ENCODE measurements at places on chromosomes 2 and 18. TPM values are rescaled to one million over a fixed set of nuclear protein-coding genes. Genes with fewer than 3 reads are reported as not detected.

DGUOK gene
- 70.1 TPM for total RNA-seq

MRPL33 gene
- 27.4 TPM for total RNA-seq

ANKRD23 gene
- total RNA-seq: 6.1 TPM

GREB1L gene
- not detected for total RNA-seq

CGREF1 gene
- 0.31 TPM for total RNA-seq

CACNB4 gene
- total RNA-seq: 0.86 TPM

STEAP3 gene
- 1.1 TPM for total RNA-seq

RNF125 gene
- 3.1 TPM for total RNA-seq

DNA sequence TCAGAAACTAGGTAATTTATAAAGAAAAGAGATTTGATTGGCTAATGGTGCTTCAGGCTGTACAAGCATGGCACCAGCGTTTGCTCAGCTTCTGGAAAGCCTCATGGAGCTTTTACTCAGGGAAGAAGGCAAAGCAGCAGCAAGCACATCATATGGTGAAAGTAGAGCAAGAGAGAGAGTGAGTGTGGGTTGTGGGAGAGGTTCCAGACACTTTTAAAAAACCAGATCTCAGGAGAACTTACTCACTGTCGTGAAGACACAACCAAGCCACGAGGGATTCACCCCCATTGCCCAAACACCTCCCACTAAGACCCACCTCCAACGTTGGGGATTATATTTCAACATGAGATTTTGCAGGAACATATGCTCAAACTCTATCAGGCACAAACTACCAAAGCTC, 554.6 kb upstream of the TNP1 start:
- no peak for DNase-seq
- H3K27me3 ChIP-seq: peaks cover 4% of the 10 kb centered on the region
- H3K4me3 ChIP-seq: no peak overlapping the region

GRCh38 chr2:147137711-147138110, 707.1 kb upstream of the ACVR2A start:
- H3K4me3 ChIP-seq: no peak overlapping the region
- no peaks in the 10 kb centered on the region for H3K36me3 ChIP-seq
- H3K27me3 ChIP-seq: no peaks in the 10 kb centered on the region
- H3K27ac ChIP-seq: no peak overlapping the region

DNA sequence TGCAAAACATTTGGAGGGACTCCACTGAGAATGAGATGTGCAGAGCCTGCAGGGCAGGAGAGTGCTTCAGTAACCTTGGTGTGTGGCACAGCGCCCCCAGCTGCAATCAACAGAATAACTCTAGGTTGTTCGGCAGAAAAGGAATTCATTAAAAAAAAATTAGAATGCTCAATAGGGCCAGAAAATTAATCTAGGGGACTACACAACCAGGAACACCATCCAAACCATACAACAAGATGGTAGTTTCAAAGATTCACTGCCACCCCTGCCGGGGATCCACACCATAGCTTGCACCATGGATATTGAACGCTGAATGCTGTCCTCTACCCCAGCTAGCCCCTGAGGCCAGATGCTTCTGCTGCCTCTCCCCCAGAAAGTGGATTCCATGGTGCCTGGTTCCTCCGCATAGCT, 50.1 kb downstream of the THUMPD2 start:
- DNase-seq: no peak
- peaks cover 11% of the 10 kb centered on the region for H3K36me3 ChIP-seq
- peaks cover 11% of the 10 kb centered on the region for H3K4me1 ChIP-seq
- H3K27me3 ChIP-seq: no peaks in the 10 kb centered on the region
- H3K4me3 ChIP-seq: no peak overlapping the region
- H3K27ac ChIP-seq: no peak overlapping the region

GRCh38 chr2:232097260-232097659, 135.7 kb downstream of the DIS3L2 start:
- no peak overlapping the region for H3K4me3 ChIP-seq
- H3K27me3 ChIP-seq: no peaks in the 10 kb centered on the region
- H3K27ac ChIP-seq: no peak overlapping the region
- peaks cover 68% of the 10 kb centered on the region for H3K36me3 ChIP-seq
- no peak for DNase-seq
- H3K4me1 ChIP-seq: peaks cover 7% of the 10 kb centered on the region

DNA sequence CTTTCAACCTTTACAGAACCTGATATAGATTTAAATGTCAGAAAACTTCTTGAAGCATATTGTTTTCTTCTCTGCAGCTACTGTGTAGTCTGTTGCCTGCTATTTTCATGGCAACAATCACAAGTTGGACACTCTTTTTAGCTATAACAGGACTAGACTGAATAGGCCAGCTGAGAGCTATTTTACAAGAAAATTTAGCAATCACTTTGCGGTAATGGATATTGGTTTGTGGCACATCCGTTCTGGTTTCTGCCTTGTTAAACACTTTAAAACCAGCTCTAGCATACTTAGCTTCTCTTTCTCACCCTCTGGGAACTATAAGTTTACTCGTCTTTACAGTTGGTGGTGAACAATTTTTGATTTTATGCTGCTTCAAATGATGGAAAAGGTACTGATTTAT, 125.7 kb downstream of the MAP2 start:
- no peaks in the 10 kb centered on the region for H3K36me3 ChIP-seq
- no peaks in the 10 kb centered on the region for H3K27me3 ChIP-seq
- no peak overlapping the region for H3K27ac ChIP-seq
- no peaks in the 10 kb centered on the region for H3K4me1 ChIP-seq

DNA sequence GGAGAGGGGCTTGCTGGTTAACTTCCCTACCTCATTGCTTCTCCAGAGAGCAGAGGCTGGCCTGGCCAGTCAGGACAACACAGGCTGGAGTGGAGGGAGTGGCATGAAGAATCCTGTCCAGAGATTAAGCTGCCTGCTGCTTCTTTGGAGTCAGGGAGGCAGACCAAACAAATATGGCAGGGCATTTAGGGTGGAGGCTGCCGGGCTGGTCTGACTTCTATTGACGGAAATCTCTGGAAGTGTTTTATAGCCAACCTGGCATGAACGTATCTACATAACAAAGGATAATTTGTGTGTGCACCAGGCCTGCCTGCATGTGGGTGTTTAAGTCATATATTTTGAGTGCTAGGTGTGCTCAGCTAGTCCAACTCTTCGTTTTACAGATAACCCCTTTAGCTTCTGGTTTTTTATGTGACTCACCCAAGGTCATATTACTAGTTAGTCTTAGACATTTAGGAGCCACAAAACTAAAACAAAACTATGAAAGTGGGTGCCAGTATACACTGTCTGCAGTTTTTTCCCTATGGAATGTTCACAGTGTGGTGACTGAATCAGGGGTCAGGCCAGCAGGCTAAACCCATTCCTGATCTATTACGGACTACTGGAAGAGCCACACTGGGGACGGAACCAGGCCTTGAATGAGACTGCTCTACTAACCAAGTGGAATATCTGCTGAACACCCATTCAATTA, 5.5 kb downstream of the NPC1 start:
- no peak overlapping the region for H3K27ac ChIP-seq
- no peak for DNase-seq
- H3K4me1 ChIP-seq: peaks cover 38% of the 10 kb centered on the region
- peaks cover 25% of the 10 kb centered on the region for H3K36me3 ChIP-seq

DNA sequence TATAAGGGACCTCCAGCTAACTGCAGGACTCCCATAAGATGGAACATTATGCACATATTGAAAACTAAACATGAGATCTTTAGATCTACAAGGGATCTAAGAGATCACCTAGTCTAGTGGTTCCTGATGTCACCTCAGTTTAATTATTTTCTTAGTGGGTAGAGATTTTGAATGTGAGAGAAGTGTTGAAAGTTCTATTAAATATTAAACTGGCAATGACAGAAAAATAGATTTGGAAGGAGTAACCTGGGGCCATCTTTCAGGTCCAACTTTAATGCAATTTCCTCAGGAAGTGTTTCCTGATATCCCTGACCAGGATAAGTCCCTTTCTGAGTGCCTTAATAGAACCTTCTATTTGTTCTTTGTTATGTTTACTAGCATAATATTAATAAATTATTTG, 29.1 kb upstream of the CPS1 start:
- H3K4me3 ChIP-seq: no peak overlapping the region
- H3K27ac ChIP-seq: no peak overlapping the region
- H3K27me3 ChIP-seq: peaks cover 16% of the 10 kb centered on the region
- no peak for DNase-seq
- no peaks in the 10 kb centered on the region for H3K36me3 ChIP-seq

DNA sequence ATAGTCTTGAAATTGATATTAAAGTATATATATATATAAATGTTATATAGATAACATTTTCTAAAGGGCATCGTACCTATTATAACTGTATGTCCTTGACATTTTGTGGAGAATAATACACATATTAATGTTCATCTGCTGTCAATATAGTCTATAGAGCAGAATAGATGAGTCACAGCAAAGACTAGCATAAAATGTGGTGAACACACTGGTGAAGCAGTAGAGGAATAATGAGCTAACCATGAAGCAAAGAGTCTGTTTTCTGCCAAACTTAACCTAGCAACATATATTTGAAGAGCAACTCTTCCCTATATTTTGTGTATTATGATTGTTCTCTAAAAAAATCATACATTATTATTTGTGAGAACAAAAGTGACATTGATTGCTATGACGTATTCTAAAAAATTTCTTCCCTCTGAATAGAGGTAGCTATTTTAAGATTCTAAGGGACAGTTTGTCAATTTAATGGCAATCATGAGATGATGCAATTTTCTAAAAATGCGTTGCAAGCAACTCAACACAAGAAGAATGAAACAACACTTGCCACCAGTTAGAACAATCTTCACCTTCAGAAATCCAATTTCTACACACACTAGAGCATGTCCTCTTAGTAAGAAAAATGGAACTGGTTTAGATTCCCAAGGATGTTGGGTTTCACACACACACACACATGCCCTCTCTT, 22.0 kb downstream of the DOCK10 start:
- H3K36me3 ChIP-seq: peaks cover 13% of the 10 kb centered on the region
- H3K4me1 ChIP-seq: peaks cover 7% of the 10 kb centered on the region
- no peak overlapping the region for H3K4me3 ChIP-seq
- H3K27ac ChIP-seq: no peak overlapping the region

DNA sequence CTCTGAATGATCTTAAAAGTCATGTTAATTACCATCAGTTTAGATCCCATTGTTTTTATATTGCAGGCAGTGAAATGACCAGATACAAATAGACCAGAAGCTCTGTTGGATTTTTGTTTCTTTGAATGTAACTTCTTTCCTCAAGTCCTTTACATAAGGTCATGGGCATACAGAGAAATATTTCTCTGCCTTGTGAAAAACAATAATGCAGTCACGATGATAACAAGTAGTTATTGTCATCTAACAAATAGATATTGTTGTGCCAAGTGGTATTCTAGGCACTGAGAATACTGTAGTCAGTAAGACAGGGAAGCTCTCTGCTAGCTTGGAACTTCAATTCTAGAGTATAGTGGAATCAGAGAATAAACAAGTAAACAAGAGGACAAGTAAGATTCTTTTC, 94.7 kb upstream of the BARD1 start:
- no peaks in the 10 kb centered on the region for H3K27me3 ChIP-seq
- H3K27ac ChIP-seq: no peak overlapping the region
- H3K4me1 ChIP-seq: no peaks in the 10 kb centered on the region
- H3K36me3 ChIP-seq: no peaks in the 10 kb centered on the region
- DNase-seq: no peak

DNA sequence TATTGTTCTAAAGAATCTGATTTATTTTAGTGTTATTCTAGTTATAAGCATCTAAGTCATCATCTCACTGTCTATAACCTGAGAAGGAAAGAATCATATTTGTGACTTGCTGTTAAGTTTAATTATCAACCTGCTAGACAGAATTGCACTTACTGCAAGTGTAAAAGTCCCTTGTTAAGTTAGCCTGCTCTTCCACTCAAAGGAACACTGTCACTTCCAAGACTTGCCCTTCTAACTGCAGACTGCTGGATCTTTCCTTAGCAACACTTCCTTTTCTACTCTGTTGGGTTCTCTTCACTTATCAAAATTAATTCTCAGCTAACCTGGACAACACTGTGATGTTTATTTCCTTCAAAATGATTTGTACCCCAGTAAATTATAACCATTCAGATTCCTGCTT, 323.2 kb upstream of the TFPI start:
- H3K27me3 ChIP-seq: no peaks in the 10 kb centered on the region
- H3K27ac ChIP-seq: no peak overlapping the region
- H3K4me3 ChIP-seq: no peak overlapping the region
- no peaks in the 10 kb centered on the region for H3K4me1 ChIP-seq

- peaks cover 5% of the 10 kb centered on the region for H3K36me3 ChIP-seq
- peaks cover 92% of the 10 kb centered on the region for H3K4me1 ChIP-seq
- no peak for DNase-seq
- no peaks in the 10 kb centered on the region for H3K27me3 ChIP-seq
Observed at GRCh38 chr2:101736861-101737291, 39.4 kb downstream of the MAP4K4 start.

GRCh38 chr2:130345611-130346010, 2.9 kb downstream of the IMP4 start:
- H3K27me3 ChIP-seq: no peaks in the 10 kb centered on the region
- peaks cover 54% of the 10 kb centered on the region for H3K4me1 ChIP-seq
- DNase-seq: no peak
- no peak overlapping the region for H3K4me3 ChIP-seq

DNA sequence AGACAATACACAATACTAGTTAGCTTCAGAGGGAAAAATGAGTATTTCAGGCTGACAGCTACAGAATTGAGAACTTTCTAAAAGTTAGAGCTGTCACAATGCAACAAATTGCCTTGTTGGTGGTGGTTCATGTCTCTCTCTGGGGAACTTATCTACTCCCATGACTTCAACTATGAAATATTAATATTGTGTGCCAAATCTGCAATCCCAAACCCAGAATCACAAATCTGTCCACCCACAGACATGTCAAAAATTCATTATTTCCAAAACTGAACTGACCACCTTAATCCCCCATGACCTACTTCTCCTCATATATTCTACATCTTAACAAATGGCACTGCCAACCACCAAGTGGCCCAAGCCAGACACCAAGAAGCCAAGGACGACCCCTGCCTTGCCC, 143.5 kb downstream of the TCF4 start:
- peaks cover 54% of the 10 kb centered on the region for H3K4me1 ChIP-seq
- no peaks in the 10 kb centered on the region for H3K36me3 ChIP-seq
- H3K27me3 ChIP-seq: no peaks in the 10 kb centered on the region
- no peak for DNase-seq

- no peak overlapping the region for H3K4me3 ChIP-seq
- H3K27me3 ChIP-seq: no peaks in the 10 kb centered on the region
- no peaks in the 10 kb centered on the region for H3K36me3 ChIP-seq
- H3K4me1 ChIP-seq: no peaks in the 10 kb centered on the region
- no peak for DNase-seq
Observed at GRCh38 chr2:104476563-104476988, 377.3 kb upstream of the POU3F3 start.
